EH (cell line): ENCODE measurements at places on chromosomes 2 and 18.

GRCh38 chr2:102581911-102582310 is 37.4 kb upstream of the SLC9A2 start:
- no peak for DNase-seq

DNA sequence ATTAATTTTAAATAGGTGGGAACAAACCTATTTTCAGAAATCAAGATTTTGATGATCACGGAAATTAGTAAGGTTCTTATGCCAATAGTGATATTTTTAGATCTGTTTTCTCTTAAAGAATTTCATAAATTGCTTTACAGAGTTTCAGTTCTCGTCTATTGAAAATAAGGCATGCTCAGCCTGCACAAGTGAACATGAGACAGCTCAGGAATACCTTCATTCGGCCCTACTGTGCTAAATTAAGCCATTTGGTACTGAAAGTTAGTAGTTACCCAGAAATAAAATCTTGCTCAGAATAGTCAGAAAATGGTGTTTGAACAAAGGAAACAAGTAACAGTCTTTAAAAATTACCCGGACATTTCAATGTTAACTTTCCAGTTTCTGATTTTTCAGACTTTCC is 60.4 kb downstream of the DLGAP1 start:
- no peak for DNase-seq

DNA sequence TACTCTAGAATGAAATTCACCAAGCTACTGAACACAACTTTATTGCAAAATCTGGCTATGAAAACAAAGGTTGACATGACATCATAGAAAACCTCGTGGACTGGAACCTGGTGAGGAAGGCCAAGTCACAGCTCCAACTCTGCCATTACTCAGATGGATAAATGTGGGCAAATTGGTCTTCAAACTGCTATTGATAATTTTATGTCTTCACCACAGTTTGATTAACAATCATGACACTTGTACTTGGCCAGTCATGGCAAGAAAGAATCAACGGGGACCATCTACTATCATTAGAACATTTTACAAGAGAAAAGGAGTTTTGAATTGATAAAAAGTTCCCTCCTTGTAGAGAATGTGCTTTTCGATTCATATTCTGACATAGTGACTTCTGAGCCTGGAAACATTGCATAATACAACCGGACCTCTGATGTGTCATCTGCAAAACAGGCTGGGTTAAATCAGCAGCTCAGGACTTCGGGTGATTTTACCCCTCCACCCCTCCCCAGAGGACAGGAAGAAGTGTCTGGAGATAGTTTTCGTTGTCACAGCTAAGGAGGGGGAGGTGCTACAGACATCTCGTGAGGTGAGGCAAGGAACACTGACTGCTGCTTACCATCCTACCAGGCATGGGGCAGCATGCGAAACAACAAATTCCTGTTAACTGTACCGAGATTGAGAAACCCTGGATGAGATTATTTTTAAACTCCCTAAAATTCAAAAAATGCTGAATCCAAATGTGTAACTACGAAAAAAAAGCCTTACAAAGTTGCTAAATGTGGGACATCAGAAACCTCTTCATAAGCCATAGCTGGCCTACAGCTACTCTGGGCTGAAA is 8.4 kb downstream of the L3MBTL4 start:
- DNase-seq = peak; percentile 32

- no peak for DNase-seq
Measured at GRCh38 chr2:203787979-203788378, 79.6 kb upstream of the CTLA4 start.

GRCh38 chr2:98063291-98063854 is 23.6 kb upstream of the VWA3B start:
- no peak for DNase-seq

DNA sequence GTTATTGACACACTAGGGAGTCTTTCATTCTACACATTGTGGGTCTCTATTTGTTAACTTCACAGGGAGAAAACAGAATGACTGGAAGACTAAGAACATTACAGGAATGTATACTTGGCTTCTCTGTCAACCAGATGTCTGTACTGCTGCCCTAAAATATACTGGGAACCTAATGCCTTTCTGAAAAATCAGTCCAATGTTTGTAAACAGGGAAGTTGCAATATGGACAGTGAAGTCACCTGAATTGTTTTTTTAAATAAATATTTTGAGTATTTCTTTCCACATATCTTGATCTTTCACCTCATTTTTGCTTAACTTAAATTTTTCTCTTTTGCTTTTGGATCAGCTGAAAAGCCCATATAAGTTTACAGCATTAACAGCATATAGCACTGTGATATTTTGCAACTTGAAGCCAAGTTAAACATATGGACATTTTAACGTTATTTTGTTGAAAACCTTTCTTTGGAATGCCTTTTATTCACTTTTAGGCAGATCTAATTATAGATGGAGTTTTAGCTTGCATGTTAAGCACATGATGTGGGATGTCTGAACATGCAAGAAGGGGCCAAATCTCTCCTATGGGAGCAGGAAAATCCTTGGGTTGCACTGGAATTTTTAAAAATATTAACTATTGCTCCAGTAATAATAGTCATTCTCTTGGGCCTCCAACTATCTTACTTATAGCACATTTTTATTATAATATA is 137.7 kb upstream of the TWIST2 start:
- DNase-seq = no peak

GRCh38 chr2:51013079-51013932 is 18.6 kb downstream of the NRXN1 start:
- DNase-seq = no peak

- DNase-seq = no peak
Measured at GRCh38 chr18:74758995-74759394, 161.3 kb downstream of the ZNF407 start.

DNA sequence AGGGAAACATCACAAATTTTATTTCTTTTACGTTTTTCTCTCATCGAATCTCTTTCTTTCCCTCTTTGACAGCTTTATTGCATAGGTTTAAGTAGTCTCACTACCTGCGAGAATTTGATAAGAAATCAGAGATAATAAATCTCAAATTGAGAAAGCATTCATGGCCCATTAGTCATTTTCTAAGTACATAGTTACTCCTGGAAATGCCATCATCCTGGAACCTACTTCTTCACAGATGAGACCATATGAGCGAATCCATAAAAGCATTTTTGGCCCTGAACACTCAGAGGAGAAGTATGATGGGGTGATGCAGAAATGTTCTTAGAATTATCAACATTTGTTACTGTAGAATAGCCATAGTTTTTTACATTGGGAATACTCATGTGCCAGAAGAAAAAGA is 138.0 kb upstream of the ARHGAP28 start:
- peak; percentile 72 for DNase-seq

- no peak for DNase-seq
Measured at GRCh38 chr2:165563468-165564225, 94.1 kb downstream of the CSRNP3 start.

DNA sequence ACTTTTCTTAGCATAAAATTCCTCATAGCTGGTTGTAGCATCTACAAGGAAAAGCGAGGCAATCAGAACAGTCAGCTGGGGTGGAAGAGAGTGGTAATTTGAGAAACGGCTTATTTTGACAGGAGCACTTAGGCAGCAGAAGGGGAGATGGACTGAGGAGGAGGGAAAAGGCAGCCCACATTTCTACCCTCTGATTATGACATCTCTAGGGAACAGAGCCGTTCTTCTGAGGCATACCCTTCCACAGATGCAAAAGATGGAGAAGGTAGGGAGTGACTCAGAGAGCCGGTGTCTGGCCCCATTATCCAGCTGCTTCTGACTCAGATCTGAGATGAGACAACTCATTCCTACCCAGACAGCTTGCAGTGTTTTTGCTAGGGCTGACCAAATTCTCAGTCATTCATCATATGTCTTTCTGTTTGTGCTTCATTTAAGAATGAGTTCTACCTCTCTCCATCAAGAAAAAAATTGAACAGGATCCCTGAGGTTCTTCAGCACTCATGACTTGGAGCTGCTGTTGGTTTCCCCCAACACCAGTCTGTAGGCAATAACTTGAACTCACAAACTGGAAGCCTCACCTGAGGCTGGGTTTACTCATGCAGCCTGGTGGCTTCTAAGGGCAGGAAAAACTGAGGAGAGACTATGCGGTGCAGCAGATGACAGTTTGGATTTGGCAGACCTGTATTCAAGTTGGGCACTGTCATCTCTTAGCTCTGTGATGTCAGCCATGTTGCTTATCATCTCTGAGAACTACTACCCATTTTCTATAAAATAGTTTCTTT is 15.9 kb upstream of the SEC11C start:
- DNase-seq = peak; percentile 83

DNA sequence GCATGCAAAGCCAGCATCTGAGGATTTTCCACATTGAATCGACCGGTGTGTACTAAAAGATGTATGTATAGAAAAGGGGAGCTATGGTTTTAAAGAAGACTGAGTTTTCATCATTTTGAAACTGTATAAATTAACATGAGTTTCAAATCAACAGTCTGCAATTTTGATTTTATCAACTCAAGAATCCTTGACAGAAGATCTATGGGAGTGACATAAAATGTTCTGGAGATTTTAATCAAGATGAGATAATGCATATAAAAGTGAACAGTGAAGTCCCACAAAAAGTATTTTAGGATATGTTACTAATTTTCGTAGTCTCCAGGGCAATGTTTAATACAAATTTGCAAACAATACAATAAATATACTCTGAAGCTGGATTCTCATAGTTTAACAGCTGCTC is 24.0 kb upstream of the CERS6 start:
- no peak for DNase-seq

- DNase-seq = peak; percentile 97
Measured at GRCh38 chr2:26723991-26724750, 31.6 kb downstream of the KCNK3 start.

GRCh38 chr2:67566958-67567635 is 170.0 kb downstream of the ETAA1 start:
- DNase-seq = peak; percentile 37

GRCh38 chr2:237663517-237664110 is 36.2 kb downstream of the LRRFIP1 start:
- DNase-seq = no peak

- no peak for DNase-seq
Measured at GRCh38 chr2:15018814-15019213, 386.3 kb downstream of the LRATD1 start.

DNA sequence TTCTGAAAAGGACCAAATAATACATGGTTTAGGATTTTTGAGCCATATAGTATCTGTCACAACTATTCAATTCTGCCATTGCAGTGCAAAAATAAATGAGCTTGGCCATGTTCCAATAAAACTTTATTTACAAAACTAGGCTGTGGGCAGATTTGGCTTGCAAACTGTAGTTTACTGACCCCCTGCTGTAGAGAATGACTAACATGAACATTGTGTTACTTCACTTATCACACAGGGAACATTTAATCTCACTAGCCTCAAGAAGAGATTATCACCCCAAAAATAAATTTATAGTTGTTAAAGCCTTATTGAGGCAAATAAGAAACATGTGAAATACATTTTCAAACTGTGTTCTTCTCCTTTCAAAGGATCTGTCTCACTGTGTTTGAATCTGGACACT is 766.2 kb downstream of the MBD2 start:
- no peak for DNase-seq

GRCh38 chr18:48892146-48892855 is 58.5 kb downstream of the SMAD7 start:
- DNase-seq = no peak

- no peak for DNase-seq
Measured at GRCh38 chr18:12478269-12479047, 70.7 kb downstream of the PRELID3A start.

- no peak for DNase-seq
Measured at GRCh38 chr18:79805926-79806487, 8.3 kb downstream of the KCNG2 start.

DNA sequence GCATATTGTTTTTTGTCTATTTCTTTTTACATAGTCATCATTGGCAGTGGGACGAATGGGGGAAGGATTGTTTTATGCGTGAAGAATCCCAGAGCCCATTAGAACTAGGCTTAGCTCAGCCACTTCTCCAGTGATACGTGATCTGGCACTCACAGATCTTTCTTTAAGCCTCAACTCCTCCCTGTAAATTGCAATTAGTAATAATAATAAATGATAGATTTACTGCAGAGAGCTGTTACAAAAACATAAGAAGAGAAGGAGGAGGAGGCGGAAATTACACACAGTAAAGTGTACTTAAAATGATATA is 629.3 kb downstream of the NRXN1 start:
- DNase-seq = no peak

- DNase-seq = peak; percentile 11
Measured at GRCh38 chr2:186883666-186884065, 34.7 kb upstream of the ZSWIM2 start.

DNA sequence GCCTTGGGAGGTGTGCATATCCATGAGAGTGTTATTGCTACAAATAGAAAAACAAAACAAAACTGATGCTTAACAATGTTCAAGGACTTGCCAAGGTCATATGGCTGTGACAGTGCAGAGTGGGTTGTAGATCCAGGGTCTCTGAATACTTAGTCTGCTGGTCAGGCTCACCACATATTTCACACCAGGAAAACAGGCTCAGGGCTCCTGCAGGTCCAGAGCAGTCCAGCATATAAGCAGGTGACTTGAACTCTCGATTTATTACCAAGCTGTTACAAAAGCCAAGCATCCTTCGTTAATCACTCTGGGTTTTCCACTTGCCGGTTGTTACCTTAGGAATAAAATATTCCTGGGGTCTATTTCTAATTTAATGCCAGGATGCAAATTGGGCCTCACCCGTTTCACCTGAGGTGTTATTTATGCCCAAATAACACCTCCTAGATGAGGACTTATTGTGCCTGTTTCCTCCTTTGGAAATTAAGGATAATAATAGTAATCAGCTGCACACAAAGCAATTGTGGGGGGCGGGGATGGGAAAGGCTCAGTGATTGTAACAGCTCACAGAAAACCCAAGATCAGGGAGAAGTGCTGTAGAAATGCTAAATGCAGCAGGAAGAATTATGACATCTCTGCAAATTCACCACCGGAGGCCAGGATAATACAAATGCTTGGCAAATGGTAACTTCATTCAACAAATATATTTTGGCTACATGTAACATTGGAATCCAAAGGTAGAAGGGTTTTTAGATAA is 72.9 kb downstream of the TMEM182 start:
- no peak for DNase-seq

- peak; percentile 50 for DNase-seq
Measured at GRCh38 chr2:69789772-69790600, 39.5 kb upstream of the GMCL1 start.

DNA sequence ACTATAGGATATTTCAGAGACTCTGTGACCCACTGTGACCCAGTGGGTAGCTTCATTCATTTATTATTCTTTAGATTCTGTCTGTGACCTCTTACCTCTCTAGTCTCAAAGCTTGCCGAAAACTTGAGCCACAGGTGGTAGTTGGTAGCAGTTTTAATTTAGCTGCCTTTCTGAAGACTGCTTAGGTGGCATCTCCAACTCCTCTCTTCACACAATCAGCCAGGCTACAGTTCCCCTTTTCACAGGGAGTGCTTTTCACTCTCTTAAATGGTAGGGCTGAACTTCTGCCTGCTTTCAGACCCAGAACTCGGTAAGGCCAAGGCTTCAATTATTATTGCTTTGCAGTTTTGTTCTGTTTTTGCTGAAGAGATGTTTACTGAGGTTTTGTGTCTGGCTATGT is 349.6 kb downstream of the ARL6IP6 start:
- DNase-seq = no peak

GRCh38 chr2:17627434-17627833 is 86.9 kb downstream of the VSNL1 start:
- no peak for DNase-seq
